Inflammatory macrophage treated with lipopolysaccharide for 1 hour (primary cell): ENCODE measurements at places on chromosomes 16 and 17.
A peak's percentile ranks its signal among the peaks of the same experiment; 100 is the strongest.

- DNase-seq = peak; percentile 47
Observed at GRCh38 chr16:81967358-81967757, 43.9 kb downstream of the SDR42E1 start.

DNA sequence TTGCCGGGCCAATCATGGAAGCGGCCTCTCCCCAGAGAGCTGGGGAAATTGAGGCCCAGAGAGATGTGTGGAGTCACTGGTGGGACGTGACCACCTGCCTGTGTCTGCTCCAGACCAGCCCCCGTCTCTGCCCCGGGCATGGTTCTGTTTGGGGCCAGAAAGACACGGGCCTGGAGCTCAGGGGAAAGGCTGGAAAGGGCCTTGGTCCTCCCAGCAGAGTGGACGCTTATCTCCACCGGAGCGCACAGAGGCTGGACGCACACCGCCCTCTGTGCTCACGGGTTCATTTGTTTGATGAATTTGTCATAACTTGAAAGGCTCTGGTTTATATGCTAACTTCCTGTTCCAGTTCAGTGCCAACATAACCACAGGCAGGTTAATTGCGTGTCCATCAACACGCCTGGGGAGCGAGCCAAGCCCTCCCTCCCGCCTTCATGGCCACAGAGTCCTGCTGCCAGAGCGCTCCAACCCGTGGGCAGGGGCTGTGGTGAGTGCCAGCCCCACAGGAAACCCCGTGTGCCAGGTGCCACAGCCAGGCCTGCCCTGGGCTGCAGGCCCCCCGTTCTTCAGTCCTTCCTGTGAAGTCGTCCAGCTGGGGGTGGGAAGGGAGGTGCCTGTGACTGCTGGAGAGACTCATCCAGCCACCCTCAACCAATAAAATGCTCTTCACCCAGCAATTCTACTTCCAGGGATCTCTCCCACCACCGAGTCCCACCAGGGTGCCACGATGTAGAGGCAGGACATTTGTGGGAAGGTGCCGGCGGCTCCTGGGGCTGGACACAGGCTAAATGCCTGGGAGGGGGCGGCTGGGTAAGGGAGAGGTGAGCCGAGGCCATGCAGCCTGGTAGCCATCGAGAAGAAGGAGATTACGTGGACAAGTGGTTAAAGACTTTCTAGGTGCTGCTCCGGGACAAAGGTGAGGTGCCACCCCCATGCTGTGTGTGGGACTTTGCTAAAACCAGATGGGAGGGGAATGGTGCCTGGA is 29.4 kb upstream of the BAHCC1 start:
- no peak for DNase-seq

- no peak for DNase-seq
Observed at GRCh38 chr17:80374039-80374731, 40.8 kb upstream of the ENDOV start.

- no peak for DNase-seq
Observed at GRCh38 chr16:2084895-2085625, 37.3 kb downstream of the TSC2 start.

DNA sequence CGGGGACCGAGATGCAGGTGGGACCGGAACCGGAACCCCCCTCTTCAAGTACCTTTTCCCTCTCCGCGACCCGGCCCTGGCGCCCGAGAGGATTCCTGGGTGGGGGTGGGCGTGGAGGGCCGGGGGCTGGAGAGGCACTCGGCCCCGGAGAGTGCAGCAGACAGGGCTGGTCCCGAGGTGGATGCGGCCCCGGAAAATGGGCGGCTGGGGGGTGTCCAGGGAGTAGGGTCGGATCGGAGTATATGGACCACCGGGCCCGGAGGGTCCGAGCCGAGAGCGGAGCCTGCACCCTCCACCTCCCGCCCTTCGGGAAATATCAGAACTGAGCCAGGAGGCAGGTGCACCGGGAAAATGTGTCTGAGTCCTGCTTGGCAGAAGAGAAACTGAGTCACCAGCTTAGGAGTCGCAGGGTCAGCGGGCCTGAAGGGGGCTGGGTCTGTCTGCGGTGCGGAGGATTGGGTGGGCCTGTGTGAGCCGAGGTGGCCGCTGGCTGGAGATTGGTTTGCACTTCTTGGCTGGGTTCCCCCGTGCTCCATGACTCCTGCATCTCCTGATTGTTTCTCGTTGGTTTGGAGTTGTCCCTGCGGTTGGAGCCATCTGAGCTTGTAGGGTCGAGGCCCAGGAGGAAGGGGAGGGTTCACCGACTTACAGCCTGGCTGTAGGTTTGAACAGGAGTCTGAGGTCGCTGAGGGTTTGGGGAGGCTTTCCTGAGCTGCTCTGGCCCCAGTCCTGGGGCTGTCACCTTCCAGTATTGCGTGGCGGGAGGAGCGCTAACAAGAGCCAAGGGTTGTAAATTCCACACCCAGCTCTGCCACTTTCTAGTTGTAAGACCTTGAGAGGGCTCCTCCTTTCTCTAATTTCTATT is 518 bp downstream of the SH2B1 start:
- no peak for DNase-seq

GRCh38 chr16:75061669-75062068 is 54.9 kb downstream of the LDHD start:
- DNase-seq = no peak

DNA sequence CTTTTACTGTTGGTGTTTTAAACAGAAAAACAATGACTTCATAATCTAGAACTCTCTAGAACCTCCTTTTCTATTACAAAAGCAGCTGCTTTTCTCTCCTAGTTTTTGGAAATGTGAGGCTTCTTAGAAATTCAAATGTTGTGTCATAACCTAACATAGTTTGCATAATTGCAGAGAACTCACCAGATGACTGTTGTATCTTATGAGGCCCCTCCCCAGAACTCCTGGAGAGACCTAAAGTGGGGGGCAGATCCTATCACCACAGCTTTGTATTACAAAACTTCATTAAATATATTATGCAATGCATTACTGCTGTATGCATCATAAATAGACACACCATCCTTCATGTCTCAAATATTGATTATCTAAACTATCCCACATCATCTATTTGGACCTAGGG is 538.7 kb upstream of the HSBP1 start:
- DNase-seq = no peak

- no peak for DNase-seq
Observed at GRCh38 chr17:19343671-19344151, 18.8 kb downstream of the B9D1 start.

GRCh38 chr16:66377324-66377723 is 10.8 kb downstream of the CDH5 start:
- DNase-seq = no peak

GRCh38 chr17:55444471-55445441 is 23.1 kb upstream of the MMD start:
- DNase-seq = peak; percentile 92

- no peak for DNase-seq
Observed at GRCh38 chr17:4852567-4853207, 19.5 kb downstream of the MINK1 start.

DNA sequence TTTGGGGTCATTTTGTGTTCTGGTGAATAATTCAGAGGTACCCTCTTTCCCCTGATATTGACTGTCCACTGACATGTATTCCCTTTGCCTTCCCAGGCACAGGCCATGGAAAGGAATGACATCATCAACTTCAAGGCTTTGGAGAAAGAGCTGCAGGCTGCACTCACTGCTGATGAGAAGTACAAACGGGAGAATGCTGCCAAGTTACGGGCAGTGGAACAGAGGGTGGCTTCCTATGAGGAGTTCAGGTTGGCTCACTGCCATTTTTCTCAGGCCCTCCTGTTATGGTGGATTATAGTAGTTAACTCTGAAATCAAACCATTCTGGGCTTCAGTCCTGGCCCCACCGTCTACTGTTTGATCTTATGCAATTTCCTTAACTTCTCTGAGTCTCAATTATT is 1.6 kb upstream of the EFTUD2 start:
- DNase-seq = no peak

DNA sequence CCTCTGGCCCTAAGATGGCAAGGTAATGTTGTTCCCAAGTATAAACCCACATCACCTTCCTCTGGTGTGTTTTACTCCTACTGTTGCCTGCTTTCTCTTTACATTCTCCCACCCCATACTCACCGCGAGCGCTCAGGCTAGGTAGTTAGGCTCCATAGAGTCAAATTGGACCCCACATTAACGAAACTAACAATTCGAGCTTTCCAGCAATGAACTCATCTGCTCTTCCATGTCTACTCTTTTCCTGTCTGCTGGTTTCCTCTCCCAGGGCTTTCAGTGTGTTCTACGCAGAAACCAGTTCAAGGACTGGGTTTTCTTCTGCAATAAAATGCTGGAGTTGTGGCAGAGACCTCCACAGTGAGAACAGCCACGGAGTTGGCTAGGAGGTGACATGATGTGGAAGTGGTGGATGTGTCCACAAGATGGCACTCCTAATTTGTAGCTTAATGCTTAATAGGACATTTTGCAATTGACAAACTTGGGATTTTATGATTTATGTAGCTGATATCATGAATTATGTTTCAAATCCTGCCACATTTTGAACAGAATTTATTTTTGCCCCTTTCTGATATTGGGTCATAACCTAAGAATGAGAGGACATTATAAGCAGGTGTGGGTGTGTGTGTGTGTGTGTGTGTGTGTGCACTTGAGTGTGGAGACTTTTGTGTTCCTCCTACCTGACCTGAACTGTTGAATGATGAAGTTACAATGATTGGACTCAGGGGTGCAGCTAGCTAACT is 2.2 kb upstream of the UQCRC2 start:
- peak; percentile 50 for DNase-seq

- DNase-seq = no peak
Observed at GRCh38 chr17:36184023-36184765, 7.8 kb upstream of the TBC1D3B start.

- DNase-seq = no peak
Observed at GRCh38 chr17:75774991-75775668, 9.5 kb upstream of the UNK start.

GRCh38 chr17:19579867-19580565 is 46.4 kb downstream of the SLC47A1 start:
- DNase-seq = no peak

DNA sequence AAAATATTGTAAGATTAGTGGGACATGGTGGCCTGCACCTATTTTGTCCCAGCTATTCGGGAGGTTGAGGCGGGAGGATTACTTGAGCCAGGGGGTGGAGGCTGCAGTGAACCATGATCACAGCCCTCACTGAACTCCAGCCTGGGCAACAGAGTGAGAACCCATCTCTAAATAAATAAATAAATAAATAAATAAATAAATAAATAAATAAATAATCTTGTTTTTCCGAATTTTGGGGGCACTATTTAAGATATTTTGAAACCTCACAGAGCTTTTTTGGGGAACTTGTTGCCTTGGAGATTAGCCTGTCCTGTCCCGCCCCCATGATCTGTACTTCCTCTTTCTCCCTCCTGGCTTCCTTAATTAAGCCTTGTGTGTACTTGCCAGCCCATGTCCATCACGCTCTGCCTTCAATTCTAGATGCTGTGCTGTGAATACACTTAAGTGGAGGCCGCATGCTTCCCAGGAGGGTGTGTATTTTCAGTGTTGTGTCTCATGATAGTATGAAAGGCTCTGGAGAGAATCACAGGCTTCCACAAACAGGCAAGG is 4.4 kb downstream of the LGALS9 start:
- peak; percentile 90 for DNase-seq

- peak; percentile 35 for DNase-seq
Observed at GRCh38 chr17:70072546-70073309, 2.3 kb upstream of the KCNJ16 start.

DNA sequence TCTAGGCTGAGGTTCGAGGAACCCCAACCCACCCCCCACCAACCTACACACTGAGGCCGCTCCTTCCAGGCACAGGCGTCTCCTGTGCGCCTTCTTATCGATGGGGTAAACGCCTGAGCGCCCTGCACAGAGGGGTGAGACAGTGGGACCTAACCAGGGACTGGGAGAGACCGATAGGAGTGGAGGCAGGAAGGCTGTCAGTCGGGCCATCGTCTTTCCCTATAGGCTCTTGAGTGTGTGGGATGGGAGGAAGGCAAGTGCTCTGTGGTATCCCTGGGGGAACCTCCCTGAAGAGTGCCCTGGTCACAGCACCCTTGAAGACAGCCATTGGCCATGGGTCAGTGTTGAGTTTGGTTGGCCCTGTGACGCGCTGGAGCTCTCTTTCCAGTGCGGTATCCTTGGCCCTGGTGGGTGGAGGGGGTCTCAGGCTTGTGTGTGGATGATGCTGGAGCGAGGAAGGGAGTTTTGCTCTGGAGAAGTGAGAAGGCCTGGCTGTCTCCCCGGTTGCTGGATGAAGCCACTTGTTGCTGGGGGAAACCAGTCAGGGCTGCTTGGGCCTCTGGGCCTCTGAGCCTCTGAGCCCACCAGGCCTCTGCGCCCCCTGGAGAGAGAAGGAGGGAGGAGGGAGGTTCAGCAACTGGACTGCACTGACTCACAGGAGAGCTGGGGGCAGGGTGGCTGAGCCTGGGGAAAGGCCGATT is 1.7 kb downstream of the GPRC5C start:
- no peak for DNase-seq

DNA sequence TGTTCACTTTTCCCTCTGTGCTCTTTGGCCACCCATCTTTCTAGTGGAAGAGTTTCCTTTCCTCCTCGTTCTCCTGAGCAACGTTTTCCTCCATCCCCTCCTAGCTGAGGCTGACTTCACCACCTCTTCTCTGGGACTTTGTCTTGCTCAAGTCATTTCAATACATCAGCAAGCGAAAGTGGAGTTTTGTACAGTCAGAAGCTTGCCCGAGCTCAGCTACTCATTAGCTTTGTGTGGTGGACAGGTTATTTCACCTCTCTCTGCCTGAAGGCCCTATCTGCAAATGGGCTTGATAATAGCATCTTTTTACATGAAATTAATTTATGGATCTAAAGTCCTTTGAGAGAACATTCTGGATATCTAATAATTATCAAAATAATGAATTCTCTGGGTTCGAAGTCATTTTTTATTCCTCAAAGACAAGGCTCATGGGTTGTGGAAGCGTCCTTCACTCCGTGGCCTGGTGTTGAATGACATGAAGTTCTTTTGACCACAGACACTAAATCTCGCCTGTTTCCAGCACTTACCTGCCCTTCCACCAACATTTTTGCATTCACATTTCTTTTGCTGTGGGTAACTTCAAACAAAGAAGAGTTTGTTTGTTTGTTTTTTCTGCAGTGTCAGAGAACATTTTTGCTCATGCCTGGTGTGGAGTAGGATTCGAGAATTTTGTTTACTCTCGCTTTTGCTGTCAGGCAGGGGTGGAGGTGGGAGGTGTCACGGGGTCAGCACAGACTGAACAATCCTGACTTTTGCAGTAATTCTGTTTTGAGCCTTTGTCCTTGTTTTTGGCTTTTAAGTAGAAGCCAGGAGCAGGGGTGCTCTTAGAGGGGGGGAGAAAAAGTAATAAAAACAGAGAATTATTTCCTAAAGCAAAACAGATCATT is 155.0 kb upstream of the CACNG5 start:
- DNase-seq = no peak

- DNase-seq = peak; percentile 18
Observed at GRCh38 chr17:28033972-28034714, 8.3 kb upstream of the NLK start.

- DNase-seq = no peak
Observed at GRCh38 chr16:83946781-83947566, 6.1 kb upstream of the OSGIN1 start.

- DNase-seq = no peak
Observed at GRCh38 chr16:68236137-68236825, 354 bp upstream of the ESRP2 start.
